Stimulated activated CD4-positive, alpha-beta T cell treated with anti-CD3 and anti-CD28 coated beads, TNF-alpha, amount 100 ng/mL, for 4 hours (primary cell): ENCODE measurements at places on chromosomes 5 and 9.

DNA sequence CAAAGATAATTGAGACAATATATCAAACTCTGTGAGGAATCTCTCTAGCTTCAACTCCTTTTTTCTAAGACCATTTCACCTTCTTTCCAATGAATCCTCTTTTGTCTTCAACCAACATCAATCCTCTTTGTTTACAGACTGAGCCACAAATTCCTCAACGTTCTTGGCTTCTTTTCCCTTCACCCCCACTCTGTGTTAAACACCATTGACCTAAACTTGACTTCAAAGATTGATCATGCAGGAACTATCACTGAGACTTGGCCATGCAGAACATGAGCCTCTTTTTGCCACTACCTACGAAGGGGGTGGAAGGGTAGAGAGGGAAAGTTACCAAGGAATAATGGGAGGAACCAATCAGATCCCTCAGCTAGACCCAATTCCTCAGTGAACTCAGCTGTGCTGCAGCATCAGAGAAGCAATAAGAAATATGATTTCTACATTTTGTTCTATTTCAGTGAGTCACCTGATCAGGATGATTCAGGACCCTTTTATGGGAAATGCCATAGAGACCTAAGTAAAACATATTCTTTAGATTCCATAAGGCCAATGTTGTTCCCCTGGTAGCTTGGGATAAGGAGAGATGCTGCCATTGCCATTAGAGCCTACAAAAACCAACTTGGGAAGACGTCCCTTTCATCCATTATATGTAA, 187.7 kb upstream of the RGMB start:
- DNase-seq = no peak

DNA sequence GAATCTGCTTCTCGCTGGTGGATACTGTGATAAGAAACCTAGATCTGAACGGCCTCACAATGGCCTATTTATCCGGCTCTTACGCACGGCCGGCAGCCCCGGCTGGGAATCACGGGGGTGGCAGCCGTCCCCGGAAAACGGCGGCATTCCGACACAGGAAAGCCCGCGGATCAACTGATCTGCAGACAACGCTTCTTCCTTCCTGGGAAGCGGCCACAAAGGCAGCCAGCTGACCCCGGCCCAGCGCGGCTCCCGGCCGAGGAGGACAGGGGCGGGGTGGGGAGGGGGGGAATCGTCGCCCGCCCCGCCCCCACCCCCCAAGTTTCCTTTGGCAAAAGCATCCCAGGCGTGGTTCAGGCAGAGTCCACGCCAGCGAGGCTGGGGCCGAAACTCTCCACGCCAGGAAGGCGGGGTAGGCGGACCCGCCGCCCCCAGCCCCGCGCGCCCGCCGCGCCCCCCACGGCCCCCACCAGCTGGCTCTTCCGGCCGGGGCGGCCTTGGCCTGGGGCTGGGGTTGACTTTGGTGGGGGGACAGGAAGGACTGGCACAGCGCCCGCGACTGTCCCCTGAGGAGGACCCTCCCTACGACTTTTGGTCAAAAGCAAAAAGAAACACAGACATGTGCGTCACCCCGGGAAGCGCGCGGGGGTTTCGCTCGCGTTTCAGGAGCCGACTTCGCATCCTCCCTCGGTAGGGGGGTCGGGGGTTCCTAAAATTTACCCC, 247.7 kb upstream of the ANKRD55 start:
- DNase-seq = no peak

GRCh38 chr9:123238365-123238764, 30.0 kb downstream of the STRBP start:
- no peak for DNase-seq

DNA sequence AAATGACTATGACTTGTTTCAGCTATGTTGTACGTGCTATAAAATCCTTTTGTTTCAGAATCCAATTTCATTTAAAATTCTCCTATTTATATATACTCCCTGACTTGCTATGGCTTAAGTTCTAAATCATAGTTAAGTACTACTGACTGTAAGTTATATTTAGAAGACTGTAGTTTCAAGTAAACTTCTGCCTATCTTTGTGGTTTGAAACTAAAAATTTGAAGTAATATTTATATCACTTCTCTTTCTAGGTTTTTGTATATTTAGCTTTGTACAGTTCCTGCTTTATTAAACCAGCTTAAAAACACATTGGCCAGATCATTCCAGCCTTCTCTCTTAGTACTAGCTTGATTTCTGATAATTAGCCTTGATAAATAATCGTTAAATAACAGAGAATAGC, 196.3 kb downstream of the MLLT3 start:
- DNase-seq = no peak

GRCh38 chr5:111580956-111581355, 68.6 kb upstream of the STARD4 start:
- no peak for DNase-seq

DNA sequence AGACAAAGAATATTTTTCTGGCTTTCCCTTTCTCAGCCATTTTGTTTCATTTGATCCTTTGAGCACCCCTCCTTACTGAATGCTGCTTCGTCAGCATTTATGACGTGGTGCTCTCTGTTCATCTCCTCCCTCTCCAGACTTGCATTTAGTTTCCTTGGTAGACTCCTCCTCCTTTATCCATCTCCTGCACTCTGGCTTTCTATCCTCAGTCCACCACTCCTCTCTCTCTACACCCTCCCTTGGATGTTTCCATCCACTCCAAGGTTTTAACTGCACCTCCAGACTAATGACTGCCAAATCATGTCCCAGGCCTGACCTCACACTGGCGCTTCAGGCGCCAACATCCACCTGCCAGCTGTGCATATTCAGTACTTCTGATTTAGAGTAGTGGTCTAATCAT, 245.4 kb downstream of the RAB3C start:
- no peak for DNase-seq

- no peak for DNase-seq
Measured at GRCh38 chr9:137276473-137277328, 825 bp upstream of the TOR4A start.

- DNase-seq = peak; percentile 4
Measured at GRCh38 chr9:72557549-72557948, 36.1 kb downstream of the TMC1 start.

DNA sequence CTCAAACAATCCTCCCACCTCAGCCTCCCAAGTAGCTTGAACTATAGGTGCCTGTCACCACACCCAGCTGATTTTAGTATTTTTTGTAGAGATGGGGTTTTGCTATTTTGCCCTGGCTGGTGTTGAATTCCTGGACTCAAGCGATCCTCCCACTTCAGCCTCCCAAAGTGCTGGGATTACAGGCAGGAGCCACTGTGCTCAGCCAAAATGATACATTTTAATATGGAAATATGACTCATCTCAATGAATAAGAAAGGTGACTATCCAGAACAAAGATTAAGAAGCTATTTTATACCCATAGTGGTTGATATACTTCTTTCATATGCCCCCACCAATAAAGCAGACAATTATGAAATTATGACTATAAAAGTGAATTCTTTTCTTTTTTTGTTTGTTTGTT, 166.2 kb downstream of the NFIB start:
- DNase-seq = no peak

- no peak for DNase-seq
Measured at GRCh38 chr5:25301836-25302235, 657.1 kb upstream of the CDH10 start.

- no peak for DNase-seq
Measured at GRCh38 chr9:123511326-123512277, 155.6 kb downstream of the CRB2 start.

- no peak for DNase-seq
Measured at GRCh38 chr5:53895091-53895683, 334.7 kb downstream of the NDUFS4 start.

GRCh38 chr5:150311015-150311692, 8.4 kb upstream of the ARSI start:
- no peak for DNase-seq

- DNase-seq = no peak
Measured at GRCh38 chr9:108677776-108678175, 178.0 kb downstream of the ACTL7B start.

GRCh38 chr5:126053630-126054029, 369.6 kb upstream of the GRAMD2B start:
- no peak for DNase-seq

DNA sequence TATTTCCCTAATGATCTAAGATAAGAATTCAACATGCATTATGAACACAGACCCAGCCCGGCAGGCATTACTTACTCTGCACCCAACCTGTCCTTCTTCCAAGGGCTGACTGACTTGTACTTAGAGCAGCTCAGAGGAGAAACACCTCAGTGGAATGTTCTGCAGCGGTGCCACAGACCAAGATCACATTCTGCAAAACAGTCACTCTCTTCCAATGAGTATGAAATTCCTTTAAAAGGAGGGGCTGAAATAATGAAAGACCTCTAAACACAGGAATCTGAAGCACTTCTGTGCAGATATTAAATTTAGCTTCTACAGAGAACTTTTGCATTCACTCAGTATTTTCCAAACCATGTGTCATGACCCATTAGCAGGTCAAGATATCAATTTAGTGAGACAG, 172.9 kb downstream of the ZDHHC21 start:
- DNase-seq = no peak

- DNase-seq = no peak
Measured at GRCh38 chr5:118937393-118938061, 50.8 kb downstream of the DTWD2 start.

- DNase-seq = no peak
Measured at GRCh38 chr5:17257705-17258273, 40.4 kb downstream of the BASP1 start.

GRCh38 chr9:88007291-88007650, 32.9 kb upstream of the CDK20 start:
- peak; percentile 2 for DNase-seq

DNA sequence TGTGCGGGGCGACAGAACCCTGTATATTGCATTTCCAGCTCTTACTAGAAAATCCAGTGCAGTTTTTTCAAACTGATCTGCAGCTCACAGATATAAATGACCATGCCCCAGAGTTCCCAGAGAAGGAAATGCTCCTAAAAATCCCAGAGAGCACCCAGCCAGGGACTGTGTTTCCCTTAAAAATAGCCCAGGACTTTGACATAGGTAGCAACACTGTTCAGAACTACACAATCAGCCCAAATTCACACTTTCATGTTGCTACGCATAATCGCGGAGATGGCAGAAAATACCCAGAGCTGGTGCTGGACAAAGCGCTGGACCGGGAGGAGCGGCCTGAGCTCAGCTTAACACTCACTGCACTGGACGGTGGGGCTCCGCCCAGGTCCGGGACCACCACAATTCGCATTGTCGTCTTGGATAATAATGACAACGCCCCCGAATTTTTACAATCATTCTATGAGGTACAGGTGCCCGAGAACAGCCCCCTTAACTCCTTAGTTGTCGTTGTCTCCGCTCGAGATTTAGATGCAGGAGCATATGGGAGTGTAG, 786 bp downstream of the PCDHB5 start:
- no peak for DNase-seq

DNA sequence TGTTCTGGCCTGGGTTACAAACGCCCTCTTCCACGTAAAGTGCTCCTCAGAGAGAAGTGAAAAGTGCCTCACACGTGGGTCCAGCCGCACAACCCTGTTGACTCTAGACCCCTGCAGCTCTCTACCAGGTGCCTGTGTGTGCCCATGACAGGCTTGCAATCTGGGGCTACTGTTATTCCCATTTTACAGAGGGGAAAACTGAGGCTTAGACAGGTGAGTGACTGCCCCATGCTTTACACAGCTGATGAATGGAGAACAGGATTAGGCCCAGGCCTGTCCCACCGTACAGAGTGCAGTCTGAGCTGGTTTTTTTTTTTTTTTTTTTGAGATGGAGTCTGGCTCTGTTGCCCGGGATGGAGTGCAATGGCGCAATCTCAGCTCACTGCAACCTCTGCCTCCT, 6.2 kb upstream of the INPP5E start:
- no peak for DNase-seq

GRCh38 chr9:123248630-123249029, 19.8 kb downstream of the STRBP start:
- DNase-seq = no peak

DNA sequence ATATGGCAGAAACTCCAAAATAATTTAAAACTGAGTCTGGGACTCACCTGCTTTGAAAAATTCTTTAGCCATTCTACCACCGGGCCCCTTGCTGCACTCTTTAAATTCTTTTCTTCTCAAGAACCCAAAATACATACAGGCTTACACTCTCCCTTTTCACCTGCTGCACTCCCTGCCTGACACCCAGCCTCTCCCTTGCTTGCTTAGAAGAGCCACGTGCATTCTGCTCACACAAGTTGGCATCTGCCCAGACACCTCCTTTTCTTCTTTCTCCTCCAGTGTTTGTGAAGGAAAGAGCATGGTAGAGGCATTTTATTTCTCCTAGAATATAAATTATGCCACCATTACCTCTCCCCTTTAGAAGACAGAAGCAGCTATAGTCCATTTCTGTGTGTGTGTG, 39.0 kb upstream of the AOPEP start:
- DNase-seq = no peak

- no peak for DNase-seq
Measured at GRCh38 chr5:42908086-42908485, 96.4 kb upstream of the SELENOP start.

DNA sequence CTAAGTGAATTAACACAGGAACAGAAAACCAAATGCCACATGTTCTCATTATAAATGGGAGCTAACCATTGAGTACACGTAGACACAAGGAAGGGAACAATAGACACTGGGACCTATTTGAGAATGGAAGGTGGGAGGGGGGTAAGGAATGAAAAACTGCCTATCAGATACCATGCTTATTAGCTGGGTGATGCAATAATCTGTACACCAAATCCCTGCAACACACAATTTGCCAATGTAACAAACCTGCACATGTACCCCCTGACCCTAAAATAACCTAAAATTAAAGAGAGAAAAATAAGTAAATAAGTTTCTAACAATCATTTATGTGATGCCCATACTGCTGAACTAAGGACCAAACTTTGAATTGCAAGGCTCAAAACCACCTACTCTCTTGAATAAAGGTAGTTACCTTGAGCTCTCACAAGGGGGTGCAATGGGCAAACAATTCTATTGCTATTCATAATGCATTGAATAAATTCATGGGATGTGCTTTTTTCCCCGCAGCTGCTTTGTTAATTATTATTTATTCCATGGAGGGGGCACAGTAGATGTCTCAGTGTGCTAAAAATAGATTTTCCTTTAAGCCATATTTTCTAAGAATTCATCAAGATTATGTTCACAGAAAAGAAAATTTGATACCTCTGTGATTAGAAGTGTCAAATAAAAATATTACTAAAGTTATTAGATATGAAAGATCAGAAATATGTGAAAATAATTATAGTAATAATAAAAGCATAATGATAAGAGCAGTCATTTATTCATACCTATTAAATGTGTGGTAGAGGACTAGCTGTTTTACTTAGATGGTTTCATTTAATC, 76.2 kb upstream of the PTPN3 start:
- no peak for DNase-seq

- peak; percentile 12 for DNase-seq
Measured at GRCh38 chr5:33441241-33442177, 744 bp downstream of the TARS1 start.

GRCh38 chr5:131482617-131483016, 152.4 kb downstream of the RAPGEF6 start:
- DNase-seq = no peak

- DNase-seq = no peak
Measured at GRCh38 chr5:89604342-89604741, 721.4 kb upstream of the MEF2C start.
